ENCODE measurements at places on chromosomes 2 and 18. TPM values are rescaled to one million over a fixed set of nuclear protein-coding genes. Genes with fewer than 3 reads are reported as not detected.

Gene LDLRAD4
- not detected for total RNA-seq

Gene AMER3
- total RNA-seq: not detected

Gene NEU2
- total RNA-seq: not detected

Gene GCG
- not detected for total RNA-seq

Gene OTOF
- total RNA-seq: not detected
